ENCODE measurements at places on chromosomes 2 and 18.

- no peak for DNase-seq
Observed at GRCh38 chr2:17518212-17519154, at the start of gene RAD51AP2. TSS of gene RAD51AP2 (minus strand) at chr2:17518440. CDS start at chr2:17518415, 25 bp downstream.

GRCh38 chr2:213087040-213087439 is 64.4 kb downstream of the IKZF2 start:
- no peak for DNase-seq

GRCh38 chr2:23614701-23615100 is 229.7 kb downstream of the KLHL29 start:
- DNase-seq: no peak

DNA sequence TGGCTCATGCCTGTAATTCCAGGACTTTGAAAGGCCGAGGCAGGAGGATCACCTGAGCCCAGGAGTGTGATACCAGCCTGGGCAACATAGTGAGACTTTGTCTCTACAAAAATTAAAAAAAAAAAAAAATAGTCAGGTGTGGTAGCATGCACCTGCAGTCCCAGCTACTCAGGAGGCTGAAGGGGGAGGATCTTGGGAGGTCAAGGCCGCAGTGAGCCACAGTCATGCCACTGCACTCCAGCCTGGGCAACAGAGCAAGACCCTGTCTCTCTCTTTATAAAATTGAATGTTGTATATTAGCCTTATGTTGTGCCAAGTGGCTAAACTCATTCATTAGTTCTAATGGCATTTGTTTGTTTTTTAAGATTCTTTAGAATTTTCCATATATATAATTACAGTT is 207.7 kb upstream of the COPS8 start:
- DNase-seq: no peak

DNA sequence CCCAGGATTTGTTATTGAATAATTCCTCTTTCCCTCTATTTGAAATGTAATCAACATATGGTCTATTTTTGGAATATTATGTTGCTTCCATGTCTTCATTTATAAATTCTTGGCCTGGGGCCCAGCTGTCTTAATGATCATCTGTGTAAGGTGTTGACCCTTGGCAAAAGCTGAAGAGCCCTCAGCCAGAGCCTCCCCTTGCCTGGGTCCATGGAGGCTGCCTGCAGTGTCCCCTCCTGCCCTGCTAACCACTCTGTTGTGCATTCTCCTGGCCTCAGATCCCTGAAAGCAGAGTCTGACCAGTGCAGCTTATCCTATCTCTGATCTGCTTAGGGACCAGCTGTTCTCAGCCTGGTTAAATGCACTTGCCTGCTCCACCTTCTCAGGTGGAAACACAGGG is 226.1 kb upstream of the APCDD1 start:
- no peak for DNase-seq

DNA sequence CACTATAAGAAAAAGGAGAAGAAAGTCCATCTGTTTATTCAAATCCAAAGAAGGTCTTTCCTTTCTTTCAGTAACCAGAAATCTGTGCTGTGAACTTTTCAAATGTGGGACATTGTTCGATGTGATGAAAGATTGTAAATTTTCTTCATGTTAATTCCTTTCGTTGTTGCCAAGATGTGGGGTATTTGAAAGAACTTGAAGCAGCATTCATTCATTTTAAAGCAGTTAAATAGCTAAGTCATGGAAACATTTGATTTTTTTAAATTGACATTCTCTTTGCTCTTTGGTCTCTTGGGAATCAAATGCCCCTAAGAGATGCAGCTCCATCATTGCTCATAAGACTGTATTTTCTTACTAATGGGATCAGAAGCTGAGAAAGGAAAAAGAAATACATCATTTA is 93.7 kb upstream of the EHBP1 start:
- no peak for DNase-seq

DNA sequence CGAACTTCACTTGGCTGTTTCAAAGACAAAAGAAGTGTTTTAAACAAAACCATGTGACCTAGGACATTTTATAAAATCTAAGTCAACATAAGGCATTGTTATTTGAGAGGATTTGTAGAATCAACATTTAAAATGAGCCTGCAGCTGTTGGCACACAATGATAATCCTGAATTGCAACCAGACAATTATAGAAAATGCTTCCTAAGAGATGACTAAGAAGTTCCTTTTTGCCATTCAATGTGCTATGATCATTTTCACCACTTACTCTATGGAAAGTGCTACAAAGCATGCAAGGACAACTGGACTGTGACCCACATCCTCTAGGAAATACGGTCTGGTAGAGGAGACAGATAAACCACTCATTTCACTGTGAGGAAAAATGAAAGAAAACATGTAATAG is 246.4 kb downstream of the CDH20 start:
- no peak for DNase-seq

DNA sequence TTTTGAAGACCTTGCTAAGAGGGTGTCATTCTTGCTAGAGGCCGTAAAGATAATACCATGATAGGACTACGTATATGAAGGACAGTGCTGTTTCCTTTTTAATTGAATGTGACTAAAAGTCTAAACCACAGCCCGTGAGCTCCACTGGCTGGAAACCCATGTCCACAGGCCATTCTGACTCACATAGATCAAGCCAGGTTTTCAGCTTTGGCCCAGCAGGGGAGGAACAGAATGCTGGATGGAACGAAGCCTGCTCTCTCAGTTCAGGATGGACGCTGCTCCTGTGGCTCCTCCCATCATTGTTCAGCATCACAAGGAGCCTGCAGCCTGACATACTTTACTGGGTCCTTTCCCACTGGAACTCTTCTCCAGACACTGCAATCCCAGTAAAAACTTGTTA is 47.6 kb downstream of the ALPK2 start:
- no peak for DNase-seq

DNA sequence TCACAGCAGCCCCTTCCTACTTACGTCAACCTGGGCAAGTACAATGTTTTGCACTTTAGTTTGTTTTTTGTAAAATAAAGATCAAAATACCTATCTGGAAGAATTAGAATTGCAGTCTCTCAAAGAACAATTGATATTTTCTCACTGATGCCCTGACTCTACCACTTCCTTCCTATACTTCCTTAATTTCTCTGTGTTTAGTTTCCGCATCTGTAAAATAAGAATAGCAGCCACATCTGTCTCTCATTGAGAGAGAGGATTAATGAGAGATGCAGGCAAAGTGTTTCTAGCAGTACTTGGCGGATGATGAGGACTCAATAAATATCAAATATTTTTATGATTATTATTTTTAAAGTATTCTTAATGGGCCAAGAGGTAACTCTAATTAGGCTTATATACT is 122.6 kb upstream of the PIEZO2 start:
- no peak for DNase-seq

- no peak for DNase-seq
Observed at GRCh38 chr2:98455494-98455976, 10.9 kb downstream of the INPP4A start.

GRCh38 chr2:56784046-56784445 is 600.3 kb downstream of the CCDC85A start:
- DNase-seq: no peak

DNA sequence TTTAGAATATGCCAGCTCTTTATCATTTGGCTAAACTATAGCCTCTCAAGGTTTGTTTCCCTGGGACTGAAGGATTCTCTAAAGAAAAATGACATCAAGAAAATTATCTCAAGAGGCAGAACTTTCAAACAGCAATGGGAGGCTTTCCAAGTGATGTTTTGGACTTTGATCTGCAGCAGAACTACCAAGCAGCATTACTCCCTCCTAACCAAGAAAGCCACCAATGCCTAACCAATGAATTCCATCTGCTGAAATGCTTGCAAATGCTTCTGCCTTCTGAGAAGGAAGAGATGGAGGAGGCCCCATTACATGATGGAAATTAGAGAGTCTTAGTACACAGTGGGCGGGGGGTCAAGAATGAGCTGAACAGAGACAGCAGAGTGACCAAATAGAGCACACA is 95.1 kb upstream of the SLC35G4 start:
- no peak for DNase-seq

DNA sequence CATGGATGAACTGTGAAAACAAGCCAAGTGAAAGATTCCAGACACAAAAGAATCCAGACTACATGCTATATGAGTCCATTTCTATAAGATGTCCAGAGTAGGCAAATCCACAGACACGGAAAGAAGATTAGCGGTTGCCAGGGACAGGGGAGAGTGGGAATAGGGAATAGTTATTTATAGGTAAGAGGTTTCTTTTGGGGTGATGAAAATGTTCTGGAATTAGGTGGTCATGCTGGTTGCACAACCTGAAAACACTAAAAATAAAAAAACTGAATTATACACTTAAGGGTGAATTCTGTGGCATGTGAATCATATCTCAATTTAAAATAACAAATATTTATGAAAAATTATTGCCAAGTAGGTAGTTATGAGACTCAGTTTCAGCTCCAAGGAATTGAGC is 168.4 kb downstream of the LTBP1 start:
- no peak for DNase-seq

DNA sequence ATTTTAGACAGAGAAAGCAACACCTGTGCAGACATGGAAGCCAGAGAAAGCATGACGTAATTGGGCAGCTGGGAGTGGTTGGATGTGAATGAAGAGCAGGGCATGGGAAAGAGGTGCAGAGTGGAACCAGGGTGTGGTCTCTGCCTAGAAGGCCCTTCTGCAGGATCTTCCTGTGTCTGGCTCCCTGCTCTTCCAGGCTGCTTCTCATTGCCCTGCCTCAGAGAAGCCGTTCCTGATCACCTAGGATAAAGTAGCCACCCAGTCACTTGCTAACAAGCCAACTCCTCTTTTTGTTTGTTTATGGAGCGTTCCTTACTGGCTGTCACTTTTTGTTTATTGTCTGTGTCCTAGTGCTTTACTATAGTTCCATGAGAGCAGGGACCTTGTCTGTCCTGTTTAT is 28.5 kb downstream of the GALNT1 start:
- DNase-seq: no peak

GRCh38 chr2:146826388-146826787 is 1018.4 kb upstream of the ACVR2A start:
- no peak for DNase-seq

DNA sequence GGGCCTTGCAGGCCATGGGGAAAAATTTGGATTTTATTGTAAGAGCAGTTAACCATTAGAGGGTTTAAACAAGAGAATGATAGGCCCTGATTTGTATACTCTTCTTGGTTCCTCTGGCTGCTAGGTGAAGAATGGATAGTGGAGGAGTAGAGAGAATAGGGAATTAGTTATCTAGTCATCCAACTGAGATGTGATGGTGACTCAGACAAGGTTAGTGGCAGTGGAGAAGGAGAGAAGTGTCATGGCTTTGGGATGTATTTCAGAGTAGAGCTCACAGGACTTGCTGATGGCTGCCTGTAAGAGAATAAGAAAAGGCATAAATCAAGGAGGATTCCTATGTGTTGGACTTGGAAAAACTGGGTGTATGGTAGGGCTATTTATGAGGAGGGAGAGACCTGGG is 169.4 kb downstream of the PLCL1 start:
- DNase-seq: no peak

GRCh38 chr2:113260991-113261390 is 17.7 kb downstream of the PAX8 start:
- no peak for DNase-seq

- no peak for DNase-seq
Observed at GRCh38 chr2:39203382-39203781, 40.4 kb downstream of the CDKL4 start.

DNA sequence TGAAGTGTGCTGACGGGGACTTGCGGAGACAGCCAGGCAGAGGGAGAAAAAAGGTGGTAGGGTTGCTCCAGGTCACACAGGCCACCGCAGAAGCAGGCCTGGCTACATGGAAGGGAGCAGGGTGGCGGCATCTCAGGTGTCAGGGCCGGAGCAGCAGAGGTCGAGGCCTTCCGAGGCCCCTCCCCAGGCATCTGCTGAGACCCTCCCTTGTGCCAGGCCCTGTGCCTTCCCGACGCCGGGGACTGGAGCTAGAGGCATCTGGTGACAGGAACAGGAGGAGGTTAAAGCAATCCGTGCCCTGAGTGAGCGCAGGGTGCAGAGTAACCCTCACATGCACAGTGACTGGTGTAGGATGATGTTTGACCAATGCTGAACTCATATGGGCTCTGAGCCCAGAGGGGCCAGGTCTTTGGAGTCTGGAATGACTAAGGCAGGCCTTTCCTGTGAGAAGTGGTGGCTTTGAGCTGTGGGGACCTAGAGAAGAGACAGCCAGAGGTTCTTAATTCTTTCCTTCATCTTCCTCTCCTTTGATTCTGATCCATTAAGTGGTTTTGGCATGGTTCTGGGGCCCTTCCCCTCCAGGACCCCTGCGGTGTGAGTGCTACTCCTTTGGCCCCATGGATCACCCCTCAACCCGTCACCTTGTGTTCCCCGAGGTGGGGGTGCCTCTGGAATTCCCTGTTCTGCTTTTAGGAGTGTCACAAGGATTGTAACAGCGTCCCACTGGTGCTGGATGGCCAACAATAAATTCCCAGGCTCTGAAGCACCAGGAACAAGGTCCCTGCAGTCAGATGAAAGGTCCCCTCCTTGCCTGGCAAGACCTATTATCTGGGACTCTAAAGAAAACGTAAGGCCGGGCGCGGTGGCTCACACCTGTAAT is 72.1 kb downstream of the KLHL29 start:
- no peak for DNase-seq

DNA sequence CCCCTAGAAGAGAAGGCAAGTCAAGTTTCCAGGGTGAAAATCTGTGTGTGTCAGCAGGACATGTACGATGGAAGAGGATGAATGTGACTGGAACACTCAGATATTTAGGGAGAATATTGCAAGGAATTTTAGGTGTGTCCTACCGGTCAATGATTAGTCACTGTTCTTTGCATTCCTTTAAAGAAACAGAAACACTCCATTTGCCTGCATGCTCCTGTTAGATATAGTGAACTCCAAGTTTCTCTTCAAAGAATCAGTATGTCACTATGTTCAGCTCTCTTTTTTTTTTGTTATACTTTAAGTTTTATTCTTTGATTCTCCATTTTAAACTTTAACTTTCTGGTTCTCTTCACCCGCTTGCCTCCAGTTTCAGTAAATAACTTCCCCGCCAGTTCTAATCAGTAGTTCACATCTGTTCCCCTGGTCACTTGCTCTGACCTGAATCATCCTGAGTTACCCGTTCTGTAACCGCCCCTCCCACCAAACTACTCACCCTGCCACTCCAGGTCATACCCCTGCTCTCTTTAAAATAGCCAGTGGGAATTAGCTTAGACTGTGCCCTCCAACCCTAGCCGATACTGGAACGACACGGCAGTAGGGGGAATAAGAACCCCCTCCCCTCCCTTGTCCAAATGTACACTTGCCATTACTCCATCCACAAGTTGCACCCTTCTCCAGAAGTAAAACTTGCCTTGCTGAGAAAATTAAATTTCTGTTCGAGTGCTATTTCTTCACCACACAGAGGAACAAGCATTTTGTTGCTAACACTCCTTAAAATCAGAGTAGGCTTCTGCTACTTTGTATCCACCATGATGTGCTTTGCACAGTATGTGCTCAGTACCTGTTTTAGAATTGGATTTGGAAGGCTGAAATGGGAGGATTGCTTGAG is 268.4 kb downstream of the METTL4 start:
- DNase-seq: no peak

DNA sequence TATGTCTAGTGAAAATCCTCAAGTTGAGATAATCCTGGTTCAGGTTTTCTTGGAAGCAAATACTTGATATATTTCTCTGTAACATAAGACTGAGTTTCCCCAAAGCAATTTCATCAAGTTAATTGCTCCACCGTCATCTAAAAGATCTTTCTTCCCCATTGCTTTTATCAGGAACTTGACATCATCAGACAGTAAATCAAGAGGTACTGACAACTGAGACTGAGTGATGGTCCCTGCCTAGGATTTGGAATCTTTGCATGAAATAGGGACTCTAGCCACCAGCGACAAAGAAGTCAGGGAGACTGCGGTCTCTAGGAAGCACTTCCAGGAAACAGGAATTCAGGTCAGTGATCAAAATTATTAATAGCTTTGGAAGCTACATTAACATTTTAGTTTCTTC is 43.4 kb upstream of the SCN1A start:
- no peak for DNase-seq
